ENCODE measurements at places on chromosomes 6 and 20.
A peak's percentile ranks its signal among the peaks of the same experiment; 100 is the strongest.

DNA sequence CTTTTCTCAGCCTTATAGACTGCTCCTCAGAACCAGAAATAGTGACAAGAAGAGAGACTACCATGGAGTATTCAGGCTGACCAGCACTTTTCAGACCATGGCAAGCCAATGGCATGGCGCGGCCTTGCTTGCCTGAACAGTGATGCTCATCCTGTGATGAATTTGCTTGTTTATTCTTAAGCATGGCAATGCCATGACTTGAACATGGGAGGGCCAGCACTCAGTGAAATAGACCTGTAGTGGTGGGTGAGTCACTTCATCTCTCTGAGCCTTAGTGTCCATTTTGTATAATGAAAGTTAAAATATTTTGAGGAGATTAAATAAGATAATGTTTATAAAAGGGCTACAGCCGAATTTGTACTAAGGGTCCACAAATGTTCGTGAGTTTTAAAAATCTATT, 79.1 kb downstream of the LRRC1 start:
- DNase-seq, result no peak

GRCh38 chr6:27209659-27210269, 37.7 kb upstream of the PRSS16 start:
- no peak for DNase-seq

- DNase-seq, result no peak
These were observed 134.5 kb downstream of the RPS12 start for GRCh38 chr6:132948889-132949288.

DNA sequence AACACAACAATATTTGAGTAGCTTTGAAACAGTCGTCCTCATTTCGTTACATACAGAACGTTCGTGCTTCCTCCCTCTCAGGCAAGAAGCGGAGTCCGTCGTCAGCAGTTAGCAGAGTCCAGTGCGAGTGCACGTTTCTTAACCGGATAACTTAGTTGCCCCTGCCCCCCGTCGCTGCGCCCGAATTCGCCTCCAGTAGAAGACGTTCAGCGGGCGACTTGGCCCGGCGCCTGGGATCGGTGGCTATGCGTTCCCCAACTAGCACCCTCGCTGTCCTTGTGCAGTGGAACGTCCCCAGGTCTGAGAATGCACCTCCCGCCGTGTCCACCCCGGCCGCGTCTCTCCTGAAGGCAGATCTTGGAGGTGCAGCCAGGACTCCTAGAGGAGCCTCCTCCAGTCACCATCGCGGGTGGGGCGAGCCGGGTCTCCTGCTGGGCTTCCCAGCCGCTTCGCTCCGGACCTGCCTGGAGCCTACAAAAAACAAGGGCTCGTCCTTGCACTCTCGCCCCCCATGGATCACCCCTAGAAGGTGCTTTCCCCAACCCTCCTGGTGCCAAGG, 910 bp upstream of the PCSK2 start:
- no peak for DNase-seq

DNA sequence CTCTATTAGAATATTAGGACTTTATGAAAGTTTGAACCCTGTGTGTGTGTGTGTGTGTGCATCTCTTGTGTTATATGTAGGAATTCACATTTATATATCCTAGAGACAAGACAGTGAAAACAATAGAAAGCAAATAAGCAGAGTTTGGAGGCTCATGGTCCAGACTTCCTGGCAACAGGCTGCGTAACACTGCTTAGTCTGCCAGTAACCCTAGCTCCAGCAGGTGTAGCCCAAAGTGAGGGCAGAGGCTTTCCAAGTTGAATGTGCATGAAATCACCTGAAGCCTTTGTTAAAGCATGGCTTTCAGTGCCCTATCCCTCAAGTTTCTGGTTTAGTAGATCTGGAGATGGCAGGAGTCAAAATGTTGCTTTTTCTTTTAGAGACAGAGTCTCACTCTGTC, 569.9 kb downstream of the KIF16B start:
- no peak for DNase-seq

DNA sequence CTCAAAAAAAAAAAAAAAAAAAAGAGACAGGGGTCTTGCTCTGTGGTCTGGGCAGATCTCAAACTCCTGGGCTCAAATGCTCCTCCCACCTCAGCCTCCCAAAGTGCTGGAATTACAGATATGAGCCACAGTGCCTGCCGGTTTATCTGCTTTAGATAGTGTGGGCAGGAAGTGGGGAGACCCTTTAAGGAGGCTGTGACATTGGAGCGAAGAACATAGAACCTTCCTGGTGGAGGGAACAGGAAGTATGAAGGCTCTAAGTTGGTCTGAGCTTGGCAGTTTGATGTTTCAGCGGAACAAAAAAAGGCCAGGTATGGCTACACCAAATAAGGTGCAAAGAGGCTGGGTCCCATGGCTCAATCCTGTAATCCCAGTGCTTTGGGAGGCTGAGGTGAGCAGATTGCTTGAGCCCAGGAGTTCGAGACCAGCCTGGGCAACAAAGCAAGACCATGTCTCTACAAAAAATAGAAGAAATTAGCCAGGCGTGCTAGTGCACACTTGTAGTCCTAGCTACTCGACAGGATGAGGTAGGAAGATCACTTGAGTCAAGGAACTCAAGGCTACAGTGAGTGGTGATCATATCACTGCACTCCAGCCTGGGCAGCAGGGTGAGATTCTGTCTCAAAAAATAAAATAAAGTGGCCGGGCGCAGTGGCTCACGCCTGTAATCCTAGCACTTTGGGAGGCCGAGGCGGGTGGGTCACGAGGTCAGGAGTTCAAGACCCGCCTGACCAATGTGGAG, 8.7 kb upstream of the ZMYND8 start:
- DNase-seq, result no peak

GRCh38 chr20:38298768-38299288, 5.1 kb upstream of the BPI start:
- no peak for DNase-seq

DNA sequence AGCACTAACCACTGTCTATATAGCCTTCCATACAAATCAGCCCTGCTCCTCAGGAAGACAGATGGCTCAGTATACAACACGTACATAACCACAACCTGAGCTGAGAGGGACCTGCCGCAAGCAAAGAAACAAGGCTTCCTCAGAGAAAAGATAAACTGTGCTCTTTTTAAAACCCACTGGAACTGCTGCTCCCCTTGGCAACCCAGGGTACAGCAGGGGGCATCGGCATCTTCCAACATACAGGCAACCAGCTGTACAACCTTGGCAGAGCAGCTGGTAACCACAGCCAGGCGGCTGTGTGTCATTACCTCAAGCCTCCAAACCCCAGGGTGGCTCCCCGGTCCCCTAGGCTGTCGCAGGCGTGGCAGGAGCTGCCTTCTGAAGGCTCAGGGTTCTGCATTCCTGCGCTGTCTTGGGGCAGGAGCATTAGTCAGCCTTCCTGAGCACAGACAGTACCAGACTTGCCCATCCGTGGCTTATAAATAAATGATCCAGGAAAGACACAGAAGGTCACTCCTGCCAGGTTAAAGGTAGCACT, 249.5 kb downstream of the ADGRG6 start:
- peak; percentile 16 for DNase-seq

- DNase-seq, result no peak
These were observed 90.5 kb downstream of the MAN1A1 start for GRCh38 chr6:119259027-119259426.

DNA sequence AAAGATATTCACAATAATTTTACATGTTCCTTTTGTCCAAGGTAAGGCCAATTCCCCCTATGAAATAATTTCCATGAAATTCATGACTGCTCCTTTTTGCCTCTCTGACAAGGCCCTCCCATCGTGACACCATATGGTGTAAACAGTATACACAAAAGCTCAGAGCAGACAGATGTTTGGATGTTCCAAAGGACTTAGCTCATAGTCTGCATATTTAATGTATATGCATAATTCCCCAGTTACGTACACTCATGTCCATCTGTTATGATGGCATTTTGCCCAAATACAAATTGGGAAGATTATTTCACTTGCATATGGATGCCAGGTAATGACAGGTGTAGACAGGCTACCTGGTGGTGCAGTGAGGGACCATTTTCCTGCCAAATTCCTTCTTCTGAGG, 376.5 kb downstream of the KHDRBS2 start:
- DNase-seq, result no peak

DNA sequence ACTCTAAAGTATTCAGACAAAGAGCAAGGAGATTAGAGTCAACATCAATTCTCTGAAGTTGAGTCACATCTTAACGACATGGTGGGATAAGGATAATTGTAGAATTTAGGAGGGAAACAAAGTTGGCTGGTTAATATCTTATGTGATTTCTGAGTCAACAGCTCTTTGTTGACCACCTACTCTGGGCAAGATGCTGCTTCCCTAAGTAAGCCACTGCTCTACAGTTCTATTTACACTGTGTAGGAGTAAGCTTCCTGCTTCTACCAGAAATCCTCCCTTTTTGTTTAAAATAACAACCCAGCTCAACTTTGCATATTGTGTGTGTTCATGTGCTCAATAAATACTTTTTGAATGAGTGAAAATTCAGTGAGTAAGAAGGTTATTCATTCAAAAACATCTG, 3.1 kb downstream of the HS3ST5 start:
- no peak for DNase-seq

DNA sequence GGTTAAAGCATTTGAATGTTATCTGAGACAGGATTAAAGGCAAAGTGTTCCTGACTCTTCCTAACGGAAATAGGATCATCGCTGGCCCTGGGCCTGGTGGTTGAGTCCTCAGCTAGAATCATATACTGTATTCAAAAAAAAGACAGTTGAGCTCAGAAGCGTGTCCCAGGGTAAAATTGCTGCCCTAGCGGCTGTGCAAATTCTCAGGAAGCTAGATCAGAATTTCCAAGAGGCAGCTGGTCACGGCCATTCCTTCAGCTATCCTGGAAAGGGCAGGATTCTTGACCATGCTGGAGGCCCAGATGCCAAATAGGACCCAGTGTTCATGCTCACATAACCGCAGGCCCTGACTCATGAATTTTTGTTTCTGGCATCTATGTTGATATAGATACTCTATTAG, 67.4 kb downstream of the STMND1 start:
- DNase-seq, result no peak

GRCh38 chr20:34213213-34213612, 28.0 kb upstream of the ASIP start:
- DNase-seq, result no peak

DNA sequence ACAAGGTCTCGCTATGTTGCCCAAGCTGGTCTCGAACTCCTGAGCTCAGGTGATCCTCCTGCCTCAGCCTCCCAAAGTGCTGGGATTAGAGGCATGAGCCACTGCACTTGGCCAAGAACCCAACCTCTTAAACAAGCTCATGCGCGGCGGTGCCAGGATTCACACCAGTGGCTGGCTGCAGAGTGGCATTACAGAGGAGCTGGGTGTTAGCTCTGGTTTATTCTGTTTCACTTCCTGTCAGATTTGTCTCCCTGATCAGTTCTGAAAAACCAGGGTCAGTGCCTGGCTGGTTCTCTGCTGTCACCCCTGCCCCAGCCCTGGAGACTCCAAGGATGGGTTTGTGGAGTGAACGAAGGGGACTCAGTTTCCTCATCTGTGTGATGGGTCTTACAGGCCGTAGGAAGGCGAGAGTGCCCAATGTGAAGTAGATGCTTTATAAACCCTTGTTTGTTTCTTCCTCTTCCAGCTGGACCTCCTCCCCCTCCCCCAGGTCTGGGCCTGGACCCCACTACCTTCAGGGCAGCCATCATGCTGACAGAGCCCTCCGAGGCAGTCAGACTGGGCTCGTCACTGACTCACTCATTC, 63.4 kb downstream of the UBE2V1 start:
- no peak for DNase-seq

GRCh38 chr20:11429889-11430519, 487.7 kb upstream of the BTBD3 start:
- DNase-seq, result no peak

All from stimulated activated CD4-positive, alpha-beta T cell treated with anti-CD3 and anti-CD28 coated beads, Interleukin-12 subunit alpha, Interleukin-12 subunit beta, amount 100 ng/mL, for 48 hours (primary cell).